ENCODE measurements at places on chromosomes 6 and 20.

DNA sequence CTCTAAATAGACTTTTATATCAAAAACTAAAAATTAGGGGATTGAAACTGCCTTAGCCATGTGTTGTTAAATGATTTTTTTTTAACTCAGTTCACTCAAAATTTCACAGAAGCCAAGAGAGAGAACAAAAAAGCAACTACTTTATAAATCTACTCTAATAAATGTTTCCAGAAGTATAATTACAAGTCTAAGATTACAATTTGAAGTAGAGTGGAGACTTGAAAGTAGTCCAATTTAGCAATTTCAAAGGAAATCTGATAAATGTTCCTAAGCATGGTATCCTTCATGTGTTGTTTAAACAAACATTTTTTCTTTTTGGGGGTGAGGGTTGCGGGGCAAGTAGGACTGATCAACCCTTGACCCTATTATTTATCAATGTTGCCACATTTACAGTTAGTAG is 72.6 kb downstream of the PHIP start:
- no peak for DNase-seq

DNA sequence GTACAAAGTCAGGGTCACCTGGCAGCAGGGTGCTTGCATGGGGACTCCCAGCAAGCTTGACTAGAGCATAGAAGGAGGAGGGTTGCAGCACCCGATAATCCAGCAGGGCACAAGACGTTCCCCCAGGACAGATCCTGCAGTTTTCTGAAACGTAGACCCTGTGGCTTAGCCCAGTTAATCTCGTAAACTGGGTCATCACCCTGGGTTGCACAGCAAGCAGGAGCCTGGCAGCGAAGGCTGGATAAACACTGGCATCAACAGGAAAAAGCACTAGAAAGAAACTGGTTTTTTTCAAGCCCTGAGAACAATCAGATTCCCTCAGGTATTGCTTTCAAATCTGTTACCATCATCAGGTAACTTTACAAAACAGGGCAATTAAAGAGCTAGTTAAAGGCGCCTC is 92.6 kb downstream of the PDE7B start:
- no peak for DNase-seq

GRCh38 chr6:136365776-136366354 is 76.2 kb upstream of the BCLAF1 start:
- DNase-seq = peak; percentile 57

DNA sequence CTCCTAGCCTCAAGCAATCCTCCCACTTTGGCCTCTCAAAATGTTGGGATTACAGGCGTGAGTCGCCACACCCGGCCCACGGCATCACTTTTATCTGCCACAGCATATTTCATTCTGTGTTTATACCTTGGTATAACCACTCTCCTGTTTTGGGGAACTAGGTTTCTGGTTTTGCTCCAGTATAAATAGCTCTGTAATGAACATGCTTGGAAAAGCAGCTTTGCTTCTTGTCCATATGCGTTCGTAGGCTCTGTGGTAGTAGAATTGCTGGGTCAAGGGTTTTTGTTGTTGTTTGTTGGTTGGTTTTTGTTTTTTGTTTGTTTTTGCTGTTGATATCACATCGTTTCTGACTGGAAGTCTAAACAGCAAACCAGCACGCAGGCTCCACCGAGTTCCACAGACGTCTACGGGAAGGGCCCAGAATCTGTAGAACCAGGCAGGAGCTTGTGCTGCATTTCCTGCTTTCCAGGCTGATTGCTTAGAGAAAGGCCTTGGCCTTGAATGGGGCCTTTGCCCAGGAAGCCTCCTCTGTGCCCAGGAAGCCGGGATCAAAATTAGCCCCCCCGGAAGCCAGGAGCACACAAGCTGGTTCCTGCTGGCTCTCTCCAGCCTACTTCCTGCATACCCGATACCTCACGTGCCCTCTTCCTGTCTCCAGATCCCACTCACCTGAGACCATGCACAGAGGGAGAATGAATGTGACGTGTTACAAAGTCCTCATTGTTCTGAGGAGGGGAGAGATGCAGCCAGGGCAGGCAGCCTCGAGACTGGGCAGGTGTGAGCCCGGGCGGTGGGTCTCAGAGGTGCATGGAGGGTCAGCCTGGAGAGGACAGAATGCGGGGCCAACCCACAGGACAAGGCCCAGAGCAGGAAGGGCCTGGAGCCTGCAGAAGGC is 34.7 kb downstream of the AAR2 start:
- peak; percentile 64 for DNase-seq

DNA sequence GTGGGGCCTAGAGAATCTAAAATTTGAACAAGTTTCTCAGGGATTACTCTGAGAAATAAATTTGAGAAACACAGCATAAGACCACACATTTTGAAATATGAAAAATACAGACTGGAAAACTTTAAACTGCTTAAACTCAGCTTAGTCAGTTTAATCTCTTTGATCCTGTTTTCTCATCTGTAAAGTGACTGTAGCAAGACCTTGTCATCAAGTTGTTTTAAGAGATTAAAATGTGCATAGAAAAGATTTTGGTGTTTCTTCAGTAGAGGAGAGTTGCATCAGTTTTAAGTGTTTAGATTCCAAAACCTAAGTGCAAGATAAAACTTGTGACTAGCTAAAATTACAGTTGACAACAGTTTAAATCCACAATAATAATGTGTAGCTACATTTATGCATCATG is 8.1 kb upstream of the BCKDHB start:
- no peak for DNase-seq

DNA sequence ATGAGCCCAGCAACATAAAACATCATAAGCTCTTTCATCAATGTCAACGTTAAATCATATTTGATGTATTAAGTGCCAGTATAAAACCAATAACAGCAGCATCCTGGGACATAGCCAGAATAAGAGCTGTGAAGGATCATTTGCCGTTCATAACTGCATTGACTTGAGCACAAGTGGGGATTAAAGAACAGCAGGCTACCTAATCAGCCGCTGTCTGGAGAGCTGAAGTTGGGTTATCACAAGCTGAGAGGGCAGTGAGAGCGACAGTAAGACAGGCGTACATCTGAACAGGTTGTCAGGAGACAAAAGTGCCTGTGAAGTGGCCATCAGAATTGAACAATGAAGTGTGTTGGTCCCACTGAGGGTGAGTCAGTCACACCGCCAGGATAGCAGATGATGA is 269.6 kb downstream of the GRIK2 start:
- DNase-seq = no peak

DNA sequence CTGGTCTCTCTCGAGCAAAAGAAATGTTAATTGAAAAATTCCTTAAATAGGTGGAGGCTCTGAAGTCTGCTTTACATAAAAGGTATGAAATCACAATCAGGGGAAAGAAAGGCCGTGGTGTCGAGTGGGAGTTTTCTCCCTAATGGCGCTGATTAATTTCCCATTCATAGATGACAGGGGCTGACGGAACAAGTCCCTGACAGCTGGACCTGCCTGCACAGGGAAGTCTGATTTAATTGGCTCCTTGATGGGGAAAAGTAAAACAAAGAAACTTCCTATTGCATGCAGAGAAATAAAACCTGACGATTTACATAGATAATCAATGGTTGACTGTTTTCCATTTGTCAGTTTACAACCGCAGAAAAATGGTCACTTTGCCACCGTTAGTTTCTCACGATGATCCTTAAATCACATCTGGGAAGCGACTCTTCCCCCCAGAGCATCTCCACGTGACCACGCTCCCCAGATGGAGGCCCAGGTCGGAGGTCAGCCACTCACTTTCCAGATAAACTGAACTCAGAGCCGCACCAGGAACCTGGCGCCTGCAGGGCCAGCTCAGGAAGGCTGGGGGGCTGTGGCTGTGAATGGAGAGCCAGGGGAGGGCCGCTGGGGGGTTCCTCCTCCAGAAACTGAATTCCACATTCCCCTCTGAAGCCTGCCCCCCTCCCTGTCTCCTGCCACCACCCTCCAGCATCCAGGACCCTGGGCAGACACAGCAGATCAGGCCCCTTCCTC is 55.3 kb downstream of the DLL1 start:
- DNase-seq = no peak

GRCh38 chr6:44399991-44400390 is 12.5 kb downstream of the CDC5L start:
- no peak for DNase-seq

DNA sequence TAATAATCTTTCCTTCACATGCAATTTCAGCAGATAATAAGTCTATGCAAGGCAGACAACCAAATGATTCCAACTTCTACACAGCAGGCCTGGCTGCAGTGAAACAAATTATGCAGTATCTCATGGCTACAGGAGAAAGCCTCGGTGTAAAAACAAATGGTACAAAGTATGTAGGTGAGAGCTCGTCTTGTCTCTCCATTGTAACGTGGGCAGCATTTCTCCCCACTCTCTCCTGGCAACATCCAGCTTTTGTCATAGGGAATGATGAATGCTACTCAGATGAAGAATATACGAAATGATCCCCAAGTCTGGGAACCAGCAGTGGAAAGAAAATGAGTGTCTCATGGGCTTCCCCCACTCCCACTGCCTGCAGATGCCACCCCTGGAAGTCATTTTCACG is 32.4 kb downstream of the FYN start:
- DNase-seq = no peak

DNA sequence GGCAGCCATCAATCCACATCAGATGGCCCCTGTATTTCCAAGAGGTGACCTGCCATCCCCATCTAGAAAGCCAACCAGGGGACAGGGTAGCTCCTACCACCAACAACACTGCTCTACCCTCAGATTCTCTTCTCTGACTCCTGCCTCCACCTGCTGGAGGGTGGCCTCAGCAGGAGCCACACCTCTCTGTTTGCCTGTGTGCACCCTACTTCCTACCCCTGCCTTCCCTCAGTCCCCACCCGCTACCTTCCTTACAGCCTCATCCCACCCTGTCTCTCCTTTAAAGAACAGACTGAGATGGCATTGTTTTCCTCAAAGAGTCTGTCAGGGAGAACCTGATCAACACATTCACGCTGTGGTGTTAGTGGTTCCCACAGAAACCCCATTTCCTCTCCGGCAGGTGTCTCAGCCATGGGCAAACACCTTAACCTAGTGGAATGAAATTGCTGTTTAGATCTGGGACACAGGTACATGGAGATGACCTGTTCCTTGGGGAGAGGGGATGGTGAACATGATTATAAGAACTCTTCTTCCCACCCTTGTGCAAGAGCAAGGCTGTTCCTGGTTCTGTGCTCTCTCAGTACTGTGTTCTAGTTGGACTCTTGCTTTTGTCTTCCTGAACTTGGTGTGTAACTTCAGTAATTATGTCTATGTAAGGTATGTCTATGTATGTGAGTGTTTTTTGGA is 1.8 kb downstream of the ENTPD6 start:
- DNase-seq = no peak

- no peak for DNase-seq
Observed at GRCh38 chr20:46994341-46994740, 99.7 kb downstream of the EYA2 start.

DNA sequence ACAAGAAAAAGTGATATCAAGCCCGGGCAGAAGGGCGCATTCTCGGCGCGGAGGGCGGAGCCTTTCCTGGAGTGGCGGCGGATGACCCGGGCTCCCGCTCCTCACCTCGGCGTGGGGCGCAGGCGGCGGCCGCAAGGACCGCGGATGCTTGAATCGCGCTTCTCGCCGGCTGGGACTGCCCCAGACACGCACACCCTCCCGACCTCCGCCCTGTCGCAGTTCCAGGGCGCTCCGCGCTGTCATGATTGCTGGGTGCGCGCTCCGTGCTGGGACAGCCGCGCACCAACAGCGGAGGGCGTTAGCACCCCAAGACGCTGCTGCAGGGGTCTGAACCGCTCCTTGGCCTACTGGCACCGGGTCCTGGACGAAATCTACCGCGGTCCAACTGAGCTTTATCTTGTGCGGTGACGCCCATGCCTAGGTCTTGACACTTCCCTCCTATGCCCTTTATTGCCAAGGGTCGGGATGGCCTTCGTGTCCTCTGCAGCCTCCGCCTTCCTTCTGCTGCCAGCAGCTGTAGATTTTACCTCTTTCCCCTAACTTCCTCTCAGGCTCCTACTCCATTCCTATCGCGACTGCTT is 43.3 kb downstream of the IRAK1BP1 start:
- peak; percentile 8 for DNase-seq

GRCh38 chr6:115934145-115934544 is 126.5 kb downstream of the FRK start:
- DNase-seq = no peak

GRCh38 chr6:73180763-73181619 is 44.3 kb downstream of the KHDC1L start:
- DNase-seq = peak; percentile 88

GRCh38 chr6:105537981-105538578 is 135.2 kb upstream of the PREP start:
- DNase-seq = no peak

GRCh38 chr6:15421945-15422733 is 176.3 kb downstream of the JARID2 start:
- no peak for DNase-seq

- DNase-seq = no peak
Observed at GRCh38 chr6:40369042-40369441, 218.1 kb downstream of the LRFN2 start.

GRCh38 chr6:72757048-72757447 is 135.2 kb downstream of the KCNQ5 start:
- DNase-seq = no peak

DNA sequence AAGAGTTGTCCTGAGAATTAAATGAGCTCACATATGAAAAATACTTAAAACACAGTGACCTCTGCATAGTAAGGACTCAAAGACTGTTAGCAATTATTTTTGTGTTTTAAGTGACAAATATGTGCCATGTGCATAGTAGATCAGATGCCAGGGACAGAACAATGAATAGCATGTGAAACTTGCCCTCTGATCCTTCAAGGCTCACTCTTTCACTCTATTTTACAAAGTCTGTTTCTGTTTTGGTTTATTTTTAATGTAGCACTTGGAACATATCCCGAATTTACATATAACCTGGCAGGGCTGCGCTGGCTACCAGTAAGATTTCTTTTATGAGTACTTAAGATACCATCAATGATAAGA is 135.5 kb upstream of the TNFAIP3 start:
- no peak for DNase-seq

DNA sequence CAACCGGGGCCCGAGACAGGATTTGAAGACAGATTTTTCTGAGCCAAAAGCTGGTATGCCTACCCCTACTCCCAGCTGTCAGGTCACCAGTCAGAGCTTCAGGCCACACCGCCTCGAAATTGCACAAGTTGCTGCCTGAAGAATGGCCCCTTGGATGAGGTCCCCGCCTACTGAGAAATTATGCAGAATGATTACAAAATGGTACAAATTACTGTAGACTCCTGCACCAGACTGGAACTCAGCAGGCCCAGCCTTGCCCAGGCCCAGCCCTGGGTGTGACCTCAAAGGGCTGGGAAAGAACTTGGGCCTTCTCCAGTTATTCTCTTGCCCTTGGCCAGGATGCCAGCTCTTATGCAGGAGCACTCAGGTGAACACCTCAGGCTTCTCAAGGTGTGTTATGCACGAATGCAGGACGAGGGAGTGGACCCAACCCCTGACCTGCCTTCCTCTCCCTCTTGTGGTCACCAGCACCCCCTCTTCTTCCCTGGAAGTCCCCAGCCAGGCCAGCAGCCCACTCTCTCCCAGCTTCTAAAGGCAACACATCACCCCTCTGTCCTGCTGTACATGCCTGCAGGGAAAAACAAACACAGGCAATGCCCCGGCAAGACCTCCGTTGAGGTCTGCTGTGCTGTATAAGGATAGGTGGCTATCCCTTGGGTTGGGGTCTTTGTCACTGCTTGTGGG is 88.7 kb upstream of the NAA20 start:
- DNase-seq = peak; percentile 50

- DNase-seq = peak; percentile 50
Observed at GRCh38 chr20:37348792-37349516, 3.0 kb downstream of the SRC start.
